ENCODE measurements at places on chromosomes 13 and 19.
A peak's percentile ranks its signal among the peaks of the same experiment; 100 is the strongest.

GRCh38 chr19:51059715-51060114, 5.2 kb downstream of the KLK13 start:
- DNase-seq, result no peak

- no peak for DNase-seq
Observed at GRCh38 chr13:41222259-41222852, 28.0 kb upstream of the KBTBD7 start.

DNA sequence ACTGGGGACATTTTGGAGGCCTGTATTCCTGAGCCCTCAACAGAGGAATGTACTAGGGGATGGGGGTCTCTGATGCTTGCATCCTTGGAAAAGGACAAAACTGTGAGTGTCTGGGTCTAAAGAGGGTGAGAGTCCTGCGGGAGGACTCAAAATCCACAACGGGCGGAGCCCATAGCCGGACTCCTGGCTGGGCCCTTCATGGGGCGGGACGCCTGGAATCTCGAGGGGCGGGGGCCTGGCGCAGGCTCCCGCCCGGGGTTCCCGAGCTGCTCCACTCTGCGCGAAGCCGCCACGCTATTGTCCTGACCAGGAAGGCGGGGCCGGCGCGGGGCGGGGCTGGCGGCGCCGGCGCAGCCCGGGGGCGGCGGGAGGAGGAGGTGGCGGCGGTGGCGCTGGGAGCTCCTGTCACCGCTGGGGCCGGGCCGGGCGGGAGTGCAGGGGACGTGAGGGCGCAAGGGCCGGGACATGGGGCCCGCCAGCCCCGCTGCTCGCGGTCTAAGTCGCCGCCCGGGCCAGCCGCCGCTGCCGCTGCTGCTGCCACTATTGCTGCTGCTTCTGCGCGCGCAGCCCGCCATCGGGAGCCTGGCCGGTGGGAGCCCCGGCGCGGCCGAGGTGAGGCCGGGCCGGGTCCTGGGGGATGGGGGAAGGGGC, at the start of gene APLP1:
TSS of gene APLP1 (plus strand) at position 403 of the 651 bp plus-strand sequence. CDS start at position 466, 63 bp downstream.
- peak; percentile 55 for DNase-seq

DNA sequence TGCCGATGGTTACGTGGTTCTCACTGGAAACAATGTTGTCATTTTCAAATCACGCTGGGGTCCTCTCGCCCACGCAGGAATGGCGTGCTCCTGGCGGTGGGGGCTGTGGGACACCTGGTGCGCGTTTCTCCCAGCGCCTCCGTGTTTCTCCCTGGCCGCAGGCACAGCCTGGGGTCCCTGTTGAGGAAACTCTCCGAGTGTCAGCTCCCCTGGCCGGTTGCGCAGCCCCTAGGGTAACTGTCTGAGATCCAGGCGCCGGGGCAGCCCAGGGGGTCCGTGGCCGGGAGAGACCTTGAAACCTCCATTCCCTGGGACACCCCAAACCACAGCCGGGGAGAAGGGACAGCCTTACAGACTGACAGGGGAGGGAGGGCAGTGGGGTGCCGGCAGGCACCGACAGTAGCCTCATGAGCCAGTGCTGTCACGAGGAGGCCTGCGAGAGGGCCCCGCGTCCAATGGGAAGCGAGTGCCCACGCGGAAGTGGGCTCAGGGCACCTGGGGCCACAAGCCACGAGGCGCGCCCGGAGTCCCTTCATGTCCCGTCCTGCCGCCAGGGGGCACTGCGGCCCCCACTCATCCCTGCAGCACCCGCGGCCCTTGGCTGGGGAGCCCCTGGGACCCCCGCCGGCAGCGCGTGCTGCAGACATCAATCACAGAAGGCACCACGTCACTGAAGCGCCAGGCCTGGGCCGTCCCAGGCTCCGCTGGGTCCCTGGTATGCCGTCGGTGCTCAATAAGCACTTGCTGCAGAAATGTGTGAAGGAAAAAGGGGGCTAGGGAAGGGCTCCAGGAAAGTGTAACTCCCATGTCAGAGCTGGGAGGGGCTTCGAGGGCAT, 9.5 kb downstream of the ADAMTSL5 start:
- DNase-seq, result peak; percentile 48

- no peak for DNase-seq
Observed at GRCh38 chr13:94858856-94859255, 146.5 kb upstream of the SOX21 start.

DNA sequence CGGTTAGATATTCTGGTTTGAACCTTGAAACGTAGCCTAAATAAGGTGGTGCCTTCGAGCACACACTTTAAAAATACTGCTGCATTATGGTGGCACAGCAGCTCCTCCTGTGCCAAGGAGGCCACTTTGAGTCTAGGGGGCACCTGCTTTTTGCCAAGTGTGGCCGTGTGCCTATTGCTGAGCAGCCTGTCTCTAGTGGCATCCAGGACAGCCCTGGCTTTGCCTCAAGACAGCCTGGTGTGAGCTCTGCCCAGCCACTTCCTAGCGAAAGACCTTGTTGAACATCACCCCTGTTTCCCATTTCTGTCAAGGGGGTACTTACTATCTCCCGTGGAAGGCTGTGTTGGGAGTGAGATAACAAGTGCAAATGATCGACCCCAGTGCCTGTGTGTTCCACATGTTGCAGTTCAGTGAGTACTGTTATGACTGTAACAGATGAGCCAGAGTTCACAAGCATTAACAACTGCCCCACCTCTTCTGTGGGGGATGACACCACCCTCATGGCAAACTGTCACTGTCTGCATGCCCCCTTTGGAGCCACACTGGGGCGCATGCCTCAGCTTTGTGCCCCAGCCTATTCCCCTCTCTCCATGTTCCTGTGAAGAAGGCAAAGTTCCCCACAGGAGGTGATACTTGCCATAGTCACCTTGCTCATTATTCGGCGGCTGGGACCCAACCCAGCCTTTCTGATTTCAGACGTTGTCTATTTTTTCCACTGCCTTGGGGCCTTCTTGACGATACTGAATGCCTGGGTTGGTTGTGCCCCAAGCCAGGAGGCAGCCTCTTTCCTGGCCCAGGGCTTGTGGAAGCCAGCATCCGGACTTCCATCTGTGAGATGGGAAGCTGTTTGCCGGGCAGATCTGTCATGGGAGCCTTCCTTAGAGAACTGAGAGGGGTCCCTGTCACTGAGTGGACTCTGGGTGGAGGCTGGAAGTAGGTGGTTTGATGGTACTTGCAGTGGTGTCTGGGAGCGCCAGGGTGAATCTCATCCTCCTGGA, 5.4 kb downstream of the GATAD2A start:
- no peak for DNase-seq

DNA sequence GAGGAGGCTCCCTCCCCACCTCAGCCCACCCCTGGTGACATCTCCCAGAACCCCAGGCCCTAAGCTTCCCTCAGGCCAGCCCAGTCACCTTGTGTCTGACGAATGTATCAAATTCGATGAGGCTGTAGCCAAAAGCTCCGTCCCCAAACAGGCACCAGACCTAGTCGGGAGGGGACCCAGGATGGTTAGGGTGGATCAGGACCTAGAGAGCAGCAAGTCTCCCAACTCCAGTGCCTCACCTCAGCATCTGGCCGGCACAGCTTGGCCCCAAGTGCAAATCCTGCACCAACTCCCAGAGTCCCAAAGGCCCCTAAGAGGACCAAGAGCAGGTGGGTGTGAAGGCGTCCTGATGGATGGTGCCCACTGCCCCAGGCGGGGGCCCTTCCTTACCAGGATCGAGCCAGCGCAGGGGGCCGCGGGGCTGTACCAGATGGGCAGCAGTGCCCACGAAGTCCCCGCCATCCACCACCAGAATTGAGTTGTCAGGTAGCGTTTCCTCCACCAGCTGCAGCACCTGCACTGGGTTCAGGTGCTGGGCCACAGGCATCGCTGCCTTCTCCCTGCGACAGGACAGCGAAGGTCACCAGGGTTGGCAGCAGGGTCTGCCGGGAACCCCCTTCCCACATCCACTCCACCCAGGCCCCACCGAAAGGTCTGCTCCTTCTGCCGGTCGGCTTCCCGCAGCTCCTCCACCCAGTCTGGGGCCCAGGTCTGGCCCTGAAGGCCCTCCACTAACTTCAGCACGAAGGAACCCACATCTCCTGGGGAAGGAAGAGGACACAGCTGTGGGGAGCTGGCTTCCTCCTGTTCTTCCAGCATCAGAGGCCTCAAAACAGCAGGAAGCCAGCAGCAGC, 8.8 kb downstream of the SYDE1 start:
- no peak for DNase-seq

- no peak for DNase-seq
Observed at GRCh38 chr19:46357846-46358583, 11.1 kb downstream of the PPP5C start.

All from stimulated activated CD4-positive, alpha-beta T cell treated with anti-CD3 and anti-CD28 coated beads, TNF-alpha, amount 100 ng/mL, for 4 hours (primary cell).